Caki2 (cell line): ENCODE measurements at places on chromosomes 3 and 15.

- DNase-seq = no peak
Observed at GRCh38 chr3:18500322-18500721, 75.2 kb upstream of the SATB1 start.

DNA sequence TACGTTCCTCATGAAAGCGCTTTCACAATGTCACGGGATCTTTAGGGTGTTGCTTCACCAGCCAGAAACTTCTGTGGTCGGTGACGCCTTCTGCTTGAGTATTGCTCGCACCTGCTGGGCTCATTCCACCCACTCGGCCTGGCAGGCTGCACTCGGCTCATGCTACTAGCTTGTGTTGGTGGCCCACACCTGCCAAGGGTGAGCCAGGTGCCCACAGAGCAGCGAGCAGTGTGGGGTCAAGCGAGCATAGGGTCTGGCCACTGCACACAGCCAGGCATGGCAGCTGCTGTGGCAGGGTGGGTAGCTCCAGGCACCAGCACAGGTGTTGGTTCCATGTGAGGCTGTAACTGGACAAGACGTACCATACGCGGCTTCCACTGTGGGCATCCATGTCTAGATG, 202.9 kb upstream of the CADM2 start:
- no peak for DNase-seq

- DNase-seq = no peak
Observed at GRCh38 chr3:106913966-106914365, 463.3 kb upstream of the CCDC54 start.

DNA sequence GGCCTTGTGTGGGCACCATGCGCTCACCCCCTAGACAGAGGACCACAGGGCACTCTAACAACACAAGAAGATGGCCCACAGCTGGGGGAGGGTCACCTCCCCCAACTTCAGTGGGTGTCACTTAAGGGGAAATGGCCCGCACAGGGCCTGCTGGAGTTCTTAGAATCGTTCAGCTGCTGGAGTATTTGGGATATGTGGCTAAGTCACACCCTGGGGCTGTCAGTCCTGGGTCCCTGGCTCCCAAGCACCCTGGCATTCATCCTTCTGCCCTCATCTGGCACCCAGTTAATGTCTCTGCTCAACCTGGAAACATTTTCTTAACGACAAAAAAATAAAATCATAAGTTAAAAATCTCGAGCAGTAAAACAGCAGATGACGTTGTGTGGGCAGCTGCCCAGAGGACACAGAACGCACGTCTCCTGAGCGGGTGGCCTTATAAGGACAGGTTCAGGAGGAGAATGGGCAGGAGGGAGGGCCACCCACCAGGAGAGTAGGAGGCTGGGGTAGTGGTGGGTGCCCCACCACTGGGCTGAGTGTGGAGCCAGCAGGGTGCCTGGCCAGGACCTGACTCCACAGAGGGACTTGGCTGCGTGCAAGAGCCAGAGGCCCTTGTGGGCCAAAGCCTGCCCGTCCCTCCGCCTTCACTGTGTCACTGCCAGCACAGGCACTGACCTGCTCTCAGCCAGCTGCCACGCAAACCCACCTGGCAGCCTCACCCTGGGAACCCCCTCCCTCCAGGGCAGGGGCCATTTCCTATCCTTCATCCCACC, 11.5 kb downstream of the KBTBD13 start:
- DNase-seq = no peak

- DNase-seq = peak; percentile 86
Observed at GRCh38 chr15:69080295-69081248, 66.1 kb downstream of the NOX5 start.

DNA sequence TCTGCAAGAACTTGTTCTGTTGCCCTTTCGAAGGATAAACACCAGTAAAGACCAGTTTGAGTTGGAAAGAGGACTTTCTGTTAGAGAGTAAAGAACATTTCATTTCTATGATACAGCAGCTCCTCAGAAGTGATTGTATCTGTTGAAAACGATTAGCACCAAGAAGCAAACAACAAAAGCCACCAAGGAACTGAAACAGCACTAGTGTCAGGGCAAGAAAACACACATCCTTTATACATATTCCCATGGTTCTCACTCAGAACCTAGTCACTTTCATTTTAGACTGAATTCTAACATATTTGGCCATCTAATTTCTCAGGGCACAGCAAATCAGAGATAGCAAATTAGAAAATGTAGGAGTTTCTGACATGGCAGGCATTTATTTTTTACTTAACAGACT, 116.1 kb downstream of the ATP1B3 start:
- DNase-seq = no peak
